T-helper 2 cell (primary cell): ENCODE measurements at places on chromosomes 16 and 17.
A peak's percentile ranks its signal among the peaks of the same experiment; 100 is the strongest.

DNA sequence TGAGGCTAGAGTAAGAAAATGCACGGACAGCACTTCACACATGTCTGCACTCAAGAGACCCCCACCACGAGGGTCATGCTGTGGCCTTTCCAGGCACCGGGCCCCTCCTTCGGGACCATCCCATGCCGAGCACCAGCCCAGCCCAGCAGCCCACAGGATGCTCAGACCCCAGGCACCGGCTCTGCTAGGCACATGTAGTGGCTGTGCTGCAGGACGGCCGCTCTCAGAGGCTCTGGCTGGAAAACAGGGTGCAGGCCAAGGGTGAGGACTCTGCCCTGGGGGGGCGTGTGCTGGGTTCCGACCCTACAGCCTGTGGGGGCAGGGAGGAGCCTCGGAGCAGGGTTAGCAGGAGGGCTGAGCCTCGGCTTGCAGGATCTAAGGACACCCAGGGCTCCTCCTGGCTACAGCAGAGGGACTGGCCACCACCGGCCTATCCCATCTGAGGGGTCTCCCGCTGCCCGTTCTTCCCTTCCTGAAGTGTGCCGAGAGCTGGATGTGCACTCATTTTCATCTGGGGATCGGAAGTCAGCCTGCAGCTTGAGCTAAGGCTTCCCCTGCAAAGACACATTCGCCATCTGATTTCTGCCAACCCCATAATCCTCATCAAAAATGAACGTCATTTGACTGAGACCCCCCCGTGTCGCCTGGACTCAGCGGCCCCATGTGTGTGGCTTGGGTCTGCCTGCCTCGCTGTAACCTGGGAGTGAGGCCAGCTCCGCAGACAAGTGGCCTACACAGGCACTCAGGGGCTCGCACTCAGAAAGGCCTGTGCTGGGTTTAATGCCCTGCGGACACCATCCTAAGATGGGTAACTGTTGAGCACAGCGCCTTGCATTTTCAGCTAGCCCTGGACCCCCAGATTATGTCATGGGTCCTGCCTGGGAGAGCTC lies 293.1 kb upstream of the FOXF1 start:
- no peak for DNase-seq

GRCh38 chr17:77253611-77254051 lies 112.9 kb downstream of the SEC14L1 start:
- no peak for DNase-seq

DNA sequence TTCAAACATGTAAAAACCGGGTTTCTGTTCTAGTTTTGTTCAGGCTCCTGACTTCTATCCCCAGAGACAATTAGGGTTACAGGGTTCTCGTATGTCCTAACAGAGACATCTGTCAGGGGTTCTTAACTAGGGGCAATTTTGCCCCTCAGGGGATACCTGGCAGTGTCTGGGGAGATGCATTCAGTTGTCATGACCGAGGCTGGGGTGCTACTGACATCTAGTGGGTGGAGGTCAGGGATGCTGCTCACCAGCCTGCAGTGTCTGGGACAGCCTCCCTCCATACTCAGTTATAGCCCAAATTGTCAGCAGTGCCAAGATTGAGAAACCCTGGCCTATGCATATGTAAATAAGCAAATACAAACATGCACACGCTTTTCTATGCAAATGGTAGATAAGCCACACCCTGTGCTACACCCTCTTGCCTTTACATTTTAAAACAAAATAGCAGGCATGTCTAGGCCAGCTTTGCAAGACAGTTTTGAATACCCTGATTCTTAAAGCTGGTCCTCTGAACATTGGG lies 37.4 kb downstream of the CLEC16A start:
- peak; percentile 90 for DNase-seq

GRCh38 chr17:15087946-15088345 lies 177.2 kb downstream of the PMP22 start:
- no peak for DNase-seq

- no peak for DNase-seq
These were observed 29.1 kb downstream of the FANCA start for GRCh38 chr16:89787365-89787805.

DNA sequence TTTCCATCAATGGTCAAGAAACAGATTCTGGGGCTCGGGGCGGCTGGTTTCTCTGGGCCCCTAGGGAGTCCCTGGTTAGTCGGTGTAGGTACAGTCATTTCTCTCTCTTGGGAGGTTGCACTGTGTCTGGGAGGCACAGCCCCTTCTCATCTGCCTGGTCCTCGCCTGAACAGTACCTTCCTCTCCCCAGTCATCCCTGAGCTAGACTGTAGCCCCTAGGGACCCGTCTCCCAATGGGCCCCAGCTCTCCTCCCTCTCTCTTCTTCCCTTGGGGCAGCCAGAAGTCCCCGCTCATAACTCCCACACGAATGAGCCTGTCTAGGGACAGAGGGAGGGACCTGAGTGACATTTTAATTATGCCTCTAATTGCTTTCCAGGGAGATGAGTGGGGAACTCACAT lies 20.2 kb upstream of the CPSF4L start:
- DNase-seq: no peak

- no peak for DNase-seq
These were observed 75.5 kb upstream of the TBX2 start for GRCh38 chr17:61323909-61324868.

DNA sequence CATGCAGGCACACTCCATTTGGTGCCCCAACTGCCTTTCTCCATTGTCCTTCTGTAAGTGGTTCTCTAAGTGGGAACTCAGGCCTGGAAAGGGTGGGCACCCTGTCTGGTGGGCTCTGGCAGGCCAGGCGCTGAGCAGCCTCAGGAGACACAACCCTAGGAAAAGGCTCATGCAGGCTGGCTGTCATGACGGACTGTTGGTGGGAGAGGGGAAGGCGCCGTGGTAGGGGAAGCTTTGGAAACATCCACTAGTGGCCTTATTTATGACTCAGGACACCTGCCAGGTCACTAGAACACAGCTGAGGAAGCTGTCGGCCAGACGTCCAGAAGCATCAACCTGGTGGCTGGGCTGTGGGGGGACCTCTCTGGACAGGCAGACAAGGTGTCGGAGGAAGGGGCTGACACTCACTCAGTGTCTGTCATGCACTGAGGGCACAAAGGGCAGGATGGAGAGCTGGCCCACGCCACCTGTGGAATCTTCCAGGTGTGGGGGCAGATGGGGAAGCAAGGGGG lies 216.0 kb downstream of the SEC14L1 start:
- no peak for DNase-seq

DNA sequence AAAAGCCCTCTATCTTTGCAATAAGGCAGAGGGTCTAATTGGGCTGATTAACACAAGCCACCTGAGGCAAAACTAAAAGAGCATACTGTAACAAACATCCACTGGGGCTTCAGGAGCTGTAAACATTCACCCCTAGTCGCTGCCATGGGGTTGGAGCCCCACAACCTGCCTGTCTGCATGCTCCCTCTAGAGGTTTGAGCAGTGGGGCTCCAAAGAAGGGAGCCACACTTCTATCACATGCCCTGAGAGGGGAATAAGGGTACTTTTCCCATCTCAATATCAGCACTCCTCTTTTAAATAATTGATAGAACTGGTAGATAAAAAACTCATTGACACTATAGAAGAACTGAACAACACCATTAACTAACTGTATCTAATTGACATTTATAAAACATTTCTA lies 130.1 kb upstream of the COX10 start:
- no peak for DNase-seq

DNA sequence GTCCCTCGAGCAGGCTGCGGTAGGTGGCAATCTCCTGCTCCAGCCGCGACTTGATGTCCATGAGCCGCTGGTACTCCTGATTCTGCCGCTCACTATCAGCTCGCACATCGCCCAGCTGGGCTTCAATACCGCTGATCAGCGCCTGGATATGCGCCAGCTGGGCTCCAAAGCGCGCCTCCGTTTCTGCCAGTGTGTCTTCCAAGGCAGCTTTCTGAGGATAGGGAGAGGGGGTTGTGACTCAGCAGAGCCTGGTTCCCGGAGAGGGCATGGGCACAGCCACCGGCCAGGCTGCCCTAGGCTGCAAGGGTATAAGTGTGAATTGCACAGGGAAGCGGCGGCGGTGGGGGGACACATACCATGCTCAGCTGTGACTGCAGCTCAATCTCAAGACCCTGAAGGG lies 4.3 kb downstream of the KRT19 start:
- DNase-seq: no peak

DNA sequence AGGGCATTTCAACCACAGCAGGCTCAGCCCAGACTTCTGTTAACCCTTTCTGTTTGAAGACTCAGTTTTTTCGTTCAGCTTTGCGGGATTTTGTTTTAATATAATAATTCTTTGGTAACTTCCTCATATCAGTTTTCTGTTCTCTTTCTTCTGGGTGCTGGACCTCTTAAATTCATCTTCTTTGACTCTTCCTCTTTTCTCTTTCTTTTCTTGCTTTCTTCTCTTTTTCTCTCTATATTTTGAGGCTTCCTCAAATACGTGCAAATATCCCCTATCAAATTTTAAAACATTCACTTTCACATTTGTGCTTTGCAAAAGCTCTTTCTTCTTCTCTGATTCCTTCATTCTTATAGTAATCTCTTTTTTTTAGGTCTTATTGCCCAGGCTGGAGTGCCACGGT lies 136.3 kb downstream of the HS3ST3B1 start:
- no peak for DNase-seq

GRCh38 chr17:34391241-34391640 lies 28.2 kb upstream of the CCL1 start:
- no peak for DNase-seq
